NCI-H510A treated with DMSO at 0.1 percent for 48 hours (cell line): ENCODE measurements at places on chromosomes 2 and 18.
A peak's percentile ranks its signal among the peaks of the same experiment; 100 is the strongest.

DNA sequence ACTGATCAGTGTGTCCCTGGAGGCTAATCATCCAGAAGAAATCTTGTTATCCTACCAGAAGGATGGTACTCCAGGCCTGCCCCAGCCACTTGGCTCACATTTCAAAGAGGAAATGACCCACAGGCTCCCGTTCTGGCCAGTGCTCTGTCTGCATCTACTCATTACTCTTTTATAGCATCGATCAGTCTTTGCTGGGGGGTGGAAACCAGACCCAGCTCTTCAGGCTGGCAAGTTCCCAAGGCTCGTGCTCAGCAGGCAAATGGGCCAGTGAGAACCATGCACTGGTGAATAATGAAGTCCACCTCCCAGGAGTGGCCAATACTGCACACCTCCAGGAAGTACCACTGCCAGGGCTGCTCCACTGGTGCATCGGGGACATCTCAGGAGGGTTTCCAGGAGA lies 38.8 kb downstream of the DNER start:
- DNase-seq: peak; percentile 50

- no peak for DNase-seq
Measured at GRCh38 chr2:152419944-152420343, 85.0 kb downstream of the FMNL2 start.

DNA sequence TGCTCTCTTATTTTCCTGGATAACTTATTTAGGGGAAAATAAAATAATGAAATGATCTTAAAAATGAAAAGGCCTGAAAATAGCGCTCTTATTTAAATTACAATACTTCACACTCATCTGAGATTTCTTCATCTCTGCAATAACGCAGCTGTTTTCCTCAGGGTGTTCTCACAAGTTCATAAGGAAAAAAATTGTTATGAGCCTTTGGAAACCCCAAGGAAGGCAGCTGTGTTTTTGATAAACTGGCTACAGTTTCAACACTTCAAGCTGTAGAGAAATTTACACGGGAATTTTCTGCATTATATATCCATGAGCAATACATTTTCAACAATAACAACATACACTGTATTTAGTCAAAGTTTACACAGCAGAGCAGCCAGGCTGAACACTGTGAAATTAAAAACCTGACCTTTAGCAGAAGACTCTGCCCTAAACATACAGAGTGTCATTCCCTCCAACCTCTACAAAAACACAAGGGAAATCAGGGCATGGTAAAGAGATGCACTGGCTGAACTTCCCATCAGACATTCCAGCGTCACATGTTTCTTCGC lies 959.6 kb downstream of the SLC4A3 start:
- DNase-seq: no peak

DNA sequence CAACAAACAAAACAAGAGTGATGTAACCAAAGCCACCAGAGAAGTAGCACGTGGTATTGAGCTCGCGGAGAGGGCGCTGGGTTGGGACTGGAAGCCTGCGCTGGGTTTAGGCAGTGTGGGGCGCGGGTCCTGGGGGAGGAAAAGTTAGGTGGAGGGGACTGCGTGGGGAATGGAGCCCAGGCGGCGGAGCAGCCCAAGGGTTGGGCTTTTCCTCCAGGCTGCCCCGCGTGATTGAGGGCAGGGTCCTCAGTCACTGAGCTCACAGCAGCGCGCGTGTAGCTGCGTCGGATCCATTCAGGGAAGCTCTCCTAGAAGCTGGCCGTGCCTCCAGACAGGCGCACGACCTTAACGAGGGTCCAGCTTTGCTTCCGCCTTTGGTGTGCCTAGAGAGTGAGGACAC lies 357.4 kb downstream of the GALR1 start:
- no peak for DNase-seq

DNA sequence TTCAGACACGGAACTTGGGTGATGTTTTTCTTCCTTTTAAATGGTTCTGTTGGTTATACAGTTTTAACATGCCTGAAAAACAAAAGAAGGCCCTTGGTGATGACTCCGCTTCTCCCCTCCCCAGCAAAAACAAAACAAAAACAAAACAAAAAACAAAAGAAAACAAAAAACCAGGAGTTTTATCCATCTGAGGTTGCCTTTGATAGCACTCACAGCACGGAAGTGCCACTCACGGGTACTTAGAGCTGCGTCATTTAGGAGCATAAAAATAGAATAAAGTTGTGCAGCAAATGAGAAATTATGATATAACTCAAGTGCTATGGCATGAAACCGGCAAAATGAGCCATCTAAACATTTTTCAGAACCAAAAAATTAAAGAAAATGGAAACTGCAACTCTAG lies 57.7 kb downstream of the ZEB2 start:
- no peak for DNase-seq

- no peak for DNase-seq
Measured at GRCh38 chr2:120161190-120161589, 62.0 kb downstream of the TMEM185B start.

GRCh38 chr18:29161429-29161828 lies 984.5 kb upstream of the CDH2 start:
- DNase-seq: no peak

GRCh38 chr2:42974169-42974720 lies 181.9 kb upstream of the HAAO start:
- DNase-seq: no peak

GRCh38 chr2:23069156-23069555 lies 315.8 kb upstream of the KLHL29 start:
- DNase-seq: no peak

- peak; percentile 95 for DNase-seq
Measured at GRCh38 chr2:18871430-18871829, 282.1 kb upstream of the NT5C1B start.
